NCI-H2171 (cell line): ENCODE measurements at places on chromosomes 5 and 9.

DNA sequence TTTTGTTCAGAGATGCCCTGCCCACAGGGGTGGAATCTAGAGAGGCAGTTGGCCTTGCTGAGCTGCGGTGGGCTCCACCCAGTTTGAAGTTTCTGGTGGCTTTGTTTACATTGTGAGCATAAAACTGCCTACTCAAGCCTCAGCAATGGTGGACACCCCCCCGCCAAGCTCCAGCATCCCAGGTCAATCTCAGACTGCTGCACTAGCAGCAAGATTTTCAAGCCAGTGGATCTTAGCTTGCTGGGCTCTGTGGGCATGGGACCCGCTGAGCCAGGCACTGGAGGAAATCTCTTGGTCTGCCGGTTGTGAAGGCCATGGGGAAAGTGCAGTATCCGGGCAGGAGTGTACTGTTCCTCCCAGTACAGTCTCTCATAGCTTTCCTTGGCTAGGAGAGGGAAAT, 55.5 kb downstream of the MINAR2 start:
- DNase-seq = no peak

GRCh38 chr5:179301376-179301775, 43.9 kb downstream of the ADAMTS2 start:
- DNase-seq = no peak

DNA sequence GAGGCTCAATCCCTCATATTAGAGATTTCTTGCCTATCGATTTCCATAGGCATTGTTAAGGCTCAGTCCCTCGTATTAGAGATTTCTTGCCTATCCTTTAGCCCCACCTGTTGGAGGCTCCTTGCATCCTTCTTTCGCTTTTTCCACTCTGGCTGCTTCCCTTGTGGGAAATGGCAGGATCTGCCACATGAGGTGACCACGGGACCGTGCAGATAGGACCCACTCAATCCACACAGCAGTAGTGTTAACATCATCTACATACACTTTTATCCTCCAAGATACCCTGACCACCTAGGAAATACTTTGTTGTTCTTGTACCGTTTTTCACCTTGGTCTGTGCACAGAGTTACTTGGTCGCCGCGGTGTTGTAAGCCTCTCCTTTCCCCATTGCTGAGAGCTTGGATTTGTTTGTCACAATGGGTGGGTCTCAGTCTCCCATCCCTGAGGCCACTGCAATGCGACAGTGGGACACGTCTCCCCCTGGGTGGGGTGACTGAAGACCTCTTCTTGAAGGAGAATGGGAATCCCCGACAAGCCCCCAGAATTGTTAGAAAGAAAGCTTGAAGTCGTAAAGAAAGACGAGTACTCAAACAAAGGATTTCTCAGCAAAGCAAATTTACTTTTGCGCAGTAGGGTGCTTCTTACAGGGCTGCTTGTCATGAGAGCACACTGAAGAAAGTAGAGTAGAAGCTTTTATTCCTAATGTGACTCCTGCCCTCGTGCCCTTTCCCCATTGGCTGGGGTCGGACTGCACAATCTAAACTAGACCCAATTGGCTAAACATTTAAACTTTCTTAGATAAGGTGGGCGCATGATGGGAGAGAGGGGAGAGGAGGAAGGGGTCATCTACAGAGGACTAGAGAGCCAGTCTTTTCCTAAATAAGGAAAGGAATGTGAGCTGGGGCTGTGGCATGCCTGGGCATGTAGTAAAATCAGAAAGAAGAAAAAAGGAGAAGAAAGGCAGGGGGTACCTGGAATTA, 19.8 kb downstream of the IFT74 start:
- no peak for DNase-seq

GRCh38 chr5:3201941-3202340, 393.7 kb upstream of the IRX1 start:
- no peak for DNase-seq

- no peak for DNase-seq
These were observed 11.4 kb downstream of the BHMT start for GRCh38 chr5:79122973-79123372.

GRCh38 chr5:139092741-139093343, 105.3 kb downstream of the SIL1 start:
- DNase-seq = no peak

- peak; percentile 27 for DNase-seq
These were observed 96.8 kb downstream of the ANKRD18B start for GRCh38 chr9:33620738-33621439.
